Activated CD4-positive, alpha-beta memory T cell treated with anti-CD3 and anti-CD28 coated beads for 36 hours (primary cell): ENCODE measurements at places on chromosomes 3 and 15.

GRCh38 chr3:42728056-42728455 is 25.5 kb upstream of the HHATL start:
- DNase-seq, result no peak

DNA sequence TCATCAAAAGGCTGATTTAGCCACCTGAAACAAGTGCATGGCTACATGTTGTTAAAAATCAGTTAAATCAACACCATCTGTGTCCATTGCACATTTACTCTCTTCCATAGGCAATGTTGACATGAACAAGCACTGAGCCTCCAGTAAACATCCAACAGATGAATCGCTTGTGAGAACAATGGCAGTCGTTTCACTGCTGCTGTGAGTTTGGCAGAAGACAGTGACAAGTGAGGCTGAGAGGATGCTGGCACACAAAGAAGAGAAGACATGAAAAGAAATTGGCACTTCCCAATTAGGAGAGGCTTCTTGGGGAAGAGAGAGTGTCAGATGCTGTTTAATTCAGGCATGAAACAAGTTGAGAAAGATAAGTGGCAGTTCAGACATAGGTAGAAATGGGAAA is 227.4 kb upstream of the STT3B start:
- DNase-seq, result no peak

DNA sequence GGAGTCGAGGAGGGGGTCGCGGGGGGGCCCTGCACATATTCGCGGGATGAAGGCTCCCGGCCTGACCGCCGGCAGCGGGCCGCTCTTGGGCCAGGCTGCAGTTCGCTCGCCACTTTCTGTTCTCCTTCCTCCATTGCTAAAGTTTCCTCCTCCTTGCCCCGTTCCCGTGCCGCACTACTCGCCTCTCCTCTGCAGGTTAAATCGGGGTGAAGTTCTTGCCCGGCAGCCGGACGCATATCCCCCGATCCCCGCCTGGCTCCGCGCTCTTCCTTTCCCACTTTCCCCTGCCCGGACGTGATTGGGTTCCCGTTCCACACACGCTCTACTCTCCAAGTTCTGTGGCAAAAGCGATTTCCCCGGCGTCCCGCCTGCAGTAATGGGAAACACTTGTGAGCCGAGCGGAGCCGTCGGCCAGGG is 556 bp downstream of the CRYBG3 start:
- DNase-seq, result peak; percentile 31

DNA sequence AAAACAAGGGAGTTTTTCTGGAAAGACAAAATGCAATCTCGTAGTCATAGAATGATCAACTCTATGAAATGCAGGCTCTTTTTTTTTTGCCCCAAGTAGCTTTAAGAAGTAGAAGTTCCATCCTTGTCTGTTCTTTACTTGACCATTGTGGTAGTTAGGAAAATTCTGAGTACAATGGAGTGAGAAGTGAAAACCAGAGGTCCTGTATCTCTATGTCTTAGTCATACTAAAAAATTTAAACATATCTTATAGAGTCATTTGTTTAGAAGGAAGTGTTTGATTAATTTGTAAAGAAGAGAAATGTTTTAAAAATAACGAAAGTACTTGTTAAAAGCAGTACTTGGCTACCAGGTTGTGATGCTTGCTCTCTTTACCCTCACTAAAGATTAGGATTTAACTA is 52.4 kb downstream of the PRKCI start:
- DNase-seq, result no peak

- no peak for DNase-seq
Observed at GRCh38 chr3:155391104-155391503, 97.6 kb upstream of the STRIT1 start.

GRCh38 chr3:126466886-126467610 is 8.6 kb downstream of the ZXDC start:
- no peak for DNase-seq

GRCh38 chr15:64285871-64286270 is 70.1 kb downstream of the CSNK1G1 start:
- DNase-seq, result no peak
